ENCODE measurements at places on chromosomes 11 and 22.

- DNase-seq = no peak
These were observed 14.7 kb downstream of the MGAT3 start for GRCh38 chr22:39471381-39472141.

DNA sequence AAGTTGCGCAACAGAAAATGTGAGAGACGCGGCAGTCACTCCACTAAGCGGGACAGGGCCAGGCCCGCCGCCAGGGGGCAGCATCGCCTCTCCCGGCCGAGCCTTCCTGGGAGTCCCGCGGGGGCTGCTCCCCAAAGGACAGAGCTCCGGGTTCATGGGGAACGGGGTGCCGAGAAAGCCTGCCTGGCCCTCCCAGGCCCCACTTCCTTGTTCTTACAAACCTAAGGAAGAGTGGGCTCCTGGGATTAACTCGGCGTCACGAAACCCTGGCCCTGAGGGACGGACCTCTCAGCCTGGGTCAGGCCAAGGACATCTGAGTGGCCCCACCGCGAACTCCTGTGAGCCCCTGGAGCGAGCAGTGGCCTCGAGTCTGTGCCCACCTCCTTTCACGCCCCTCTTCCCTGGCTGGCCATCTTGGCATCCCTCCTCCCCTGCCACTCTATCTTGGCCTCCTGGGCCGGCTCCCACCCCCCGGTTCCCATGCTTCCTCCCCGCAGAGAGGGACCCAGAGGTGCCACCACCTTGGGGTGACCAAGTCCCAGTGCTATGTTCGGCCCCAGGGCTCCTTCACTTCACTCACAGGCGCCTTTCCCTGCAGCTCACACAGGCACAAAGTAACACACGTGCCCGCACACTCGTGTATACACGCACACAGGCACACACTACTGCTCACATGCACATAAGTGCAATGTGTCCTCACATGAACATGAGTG is 99.9 kb upstream of the FGF3 start:
- DNase-seq = peak; percentile 90

GRCh38 chr11:74493791-74494630 is 487 bp upstream of the LIPT2 start:
- no peak for DNase-seq

DNA sequence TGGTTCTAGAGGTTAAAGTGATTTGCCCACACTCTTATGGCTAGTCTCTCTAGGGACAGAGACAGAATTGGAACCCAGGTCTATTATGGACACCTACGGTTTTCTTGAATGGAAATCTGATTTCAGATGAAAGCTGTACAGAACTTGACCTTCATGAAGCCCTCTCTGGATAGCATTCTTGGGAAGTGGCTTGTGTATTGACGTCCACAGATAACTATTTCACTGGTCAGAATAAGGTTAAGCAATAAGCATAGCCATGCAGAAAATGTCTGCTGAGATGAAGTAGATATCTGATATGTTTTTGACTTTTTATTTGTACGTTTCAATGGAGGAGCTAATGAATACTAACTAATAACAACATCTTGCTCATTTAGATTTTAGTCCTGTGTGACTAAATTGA is 1.1 kb downstream of the TLCD5 start:
- DNase-seq = no peak

GRCh38 chr11:95232666-95233065 is 1.7 kb upstream of the SESN3 start:
- DNase-seq = no peak

DNA sequence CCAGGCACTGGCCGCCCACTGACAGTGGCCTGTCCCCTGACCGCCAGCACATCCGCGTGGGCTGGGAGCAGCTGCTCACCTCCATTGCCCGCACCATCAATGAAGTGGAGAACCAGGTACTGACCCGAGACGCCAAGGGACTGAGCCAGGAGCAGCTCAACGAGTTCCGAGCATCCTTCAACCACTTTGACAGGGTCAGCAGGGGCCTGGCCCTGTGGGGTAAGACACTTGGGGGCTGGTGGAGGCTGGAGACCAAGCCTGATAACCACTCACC is 6.5 kb downstream of the CTSF start:
- no peak for DNase-seq

GRCh38 chr11:117604336-117604995 is 192.6 kb downstream of the DSCAML1 start:
- no peak for DNase-seq

DNA sequence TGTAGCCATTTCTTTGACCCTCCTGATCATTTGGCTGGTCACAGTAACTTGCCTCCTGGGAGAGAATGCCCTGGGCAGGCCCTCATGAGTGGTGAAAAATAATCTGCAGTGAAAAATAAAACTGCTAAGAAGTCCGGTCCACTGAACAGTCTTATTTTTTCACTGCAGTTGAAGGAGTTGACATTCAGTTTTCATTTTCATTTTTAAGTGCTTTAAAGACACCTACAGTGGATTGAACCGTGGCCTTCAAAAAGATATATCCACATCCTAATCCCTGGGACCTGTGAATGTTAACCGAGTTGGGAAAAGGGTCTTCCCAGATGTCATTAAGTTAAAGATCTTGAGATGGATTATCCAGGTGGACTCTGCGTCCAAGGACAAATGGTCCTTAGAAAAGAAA is 153.6 kb upstream of the GRK3 start:
- no peak for DNase-seq

- no peak for DNase-seq
These were observed at the start of gene ASCL2 for GRCh38 chr11:2270322-2271076. Gene ASCL2 (minus strand): TSS chr11:2270588. CDS start chr11:2270332, 256 bp downstream.

DNA sequence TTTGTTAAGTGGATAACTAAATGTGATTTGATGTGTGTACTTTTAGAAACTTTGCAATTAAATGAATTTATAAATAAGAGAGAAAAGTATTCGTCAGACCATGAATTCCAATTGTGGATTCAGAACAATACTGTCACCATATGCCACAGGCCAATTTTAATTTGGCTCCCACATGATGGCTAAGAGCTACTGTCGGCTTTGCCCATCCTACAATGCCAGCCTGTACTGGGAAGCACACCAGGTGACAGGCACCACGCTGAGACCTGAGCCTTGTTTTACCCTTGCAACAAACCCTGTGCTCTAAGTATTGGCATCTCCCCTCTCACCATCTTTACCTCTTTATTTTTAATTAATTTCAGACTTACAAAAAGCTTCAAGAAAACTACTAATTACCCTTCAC is 14.0 kb downstream of the RAB30 start:
- no peak for DNase-seq

DNA sequence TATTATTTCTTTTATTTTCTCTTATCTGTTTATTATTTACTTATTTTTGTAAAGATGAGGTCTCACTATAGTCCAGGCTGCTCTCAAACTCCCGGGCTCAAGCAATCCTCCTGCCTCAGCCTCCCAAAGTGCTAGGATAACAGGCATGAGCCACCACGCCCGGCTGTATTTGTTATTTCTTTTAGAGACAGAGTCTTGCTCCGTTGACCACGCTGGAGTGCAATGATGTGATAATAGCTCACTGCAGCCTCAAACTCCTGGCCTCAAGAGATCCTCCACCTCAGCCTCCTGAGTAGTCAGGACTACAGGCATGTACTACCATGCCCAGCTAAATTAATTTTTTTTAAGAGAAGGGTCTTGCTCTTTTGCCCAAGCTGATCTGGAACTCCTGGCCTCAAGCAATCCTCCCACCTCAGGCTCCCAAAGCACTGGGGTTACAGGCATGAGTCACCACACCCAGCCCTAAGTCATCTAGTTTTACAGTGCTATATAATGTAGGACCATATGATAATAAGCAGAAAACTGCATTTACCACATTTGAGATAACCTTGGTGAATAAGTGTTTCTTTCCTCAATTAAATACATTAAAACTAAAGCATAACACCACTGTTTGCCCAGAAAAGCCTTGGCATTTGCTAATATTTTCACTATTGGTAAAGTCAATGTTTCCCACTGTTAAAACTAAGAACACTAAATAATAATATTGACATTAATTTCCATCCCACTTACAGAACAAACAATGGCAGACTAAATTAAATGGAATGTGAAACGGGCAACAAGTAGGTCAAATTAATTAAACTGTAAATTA is 127.5 kb downstream of the SIK3 start:
- DNase-seq = no peak

- no peak for DNase-seq
These were observed 1.8 kb downstream of the TLCD5 start for GRCh38 chr11:120326845-120327281.

- no peak for DNase-seq
These were observed 12.7 kb downstream of the SREBF2 start for GRCh38 chr22:41845380-41846267.

DNA sequence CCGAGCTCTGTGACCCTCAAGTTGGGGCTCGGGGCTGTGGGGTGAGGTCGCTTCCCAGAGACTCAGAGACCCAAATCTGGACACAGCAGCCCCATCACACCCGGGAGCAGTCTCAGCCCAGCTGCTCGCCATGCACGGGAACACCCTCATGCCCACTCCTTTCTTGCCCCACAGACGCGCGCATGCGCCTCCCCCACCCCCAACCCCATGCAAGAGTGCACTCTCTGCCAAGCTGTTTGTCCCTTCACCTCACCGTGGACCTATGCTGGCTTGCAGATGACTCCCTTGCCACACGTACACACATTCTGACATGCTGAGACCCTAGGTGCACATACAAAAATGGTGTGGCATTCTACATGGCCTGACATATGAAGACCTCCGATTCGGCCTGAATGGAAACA is 478 bp upstream of the CD248 start:
- peak; percentile 79 for DNase-seq

- DNase-seq = no peak
These were observed 28.3 kb upstream of the PARVB start for GRCh38 chr22:43995798-43996169.

GRCh38 chr11:126733685-126734084 is 266.9 kb downstream of the KIRREL3 start:
- DNase-seq = no peak

DNA sequence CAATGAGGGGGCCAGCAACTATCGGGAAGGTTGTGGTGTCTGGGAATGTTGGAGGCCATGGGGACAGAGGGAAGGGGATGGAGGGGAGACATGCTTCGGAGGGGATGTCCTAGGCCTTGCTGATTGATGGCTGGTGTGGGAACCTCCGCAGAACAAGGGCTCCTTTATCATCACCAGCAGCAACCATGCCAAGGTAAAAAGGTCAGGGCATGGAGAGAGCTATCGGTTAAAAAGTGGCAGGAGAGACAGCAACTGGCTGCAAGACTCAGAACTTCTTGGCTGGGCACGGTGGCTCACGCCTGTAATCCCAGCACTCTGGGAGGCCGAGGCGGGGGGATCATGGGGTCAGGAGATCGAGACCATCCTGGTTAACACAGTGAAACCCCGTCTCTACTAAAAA is 3.0 kb downstream of the GSTT4 start:
- no peak for DNase-seq

- DNase-seq = no peak
These were observed 817.0 kb downstream of the NTM start for GRCh38 chr11:132187386-132187785.

DNA sequence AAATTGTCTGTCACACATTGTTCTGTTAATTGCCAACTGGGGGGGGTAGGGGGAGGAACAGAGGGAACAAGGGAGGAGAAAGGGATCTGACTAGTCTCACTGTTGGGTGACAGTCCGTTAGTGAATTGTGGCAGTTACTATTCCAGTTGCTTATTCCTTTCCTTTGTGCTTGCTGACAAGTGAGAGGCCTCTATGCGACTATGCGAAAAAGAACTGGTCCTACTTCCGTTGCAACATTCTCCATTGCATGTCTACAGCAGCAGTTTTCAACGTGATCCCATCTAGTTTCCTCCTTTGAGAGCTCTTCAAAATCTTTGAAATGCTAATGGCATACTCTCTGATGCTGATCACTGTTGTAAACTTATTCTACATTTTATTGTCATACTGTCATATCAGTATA is 672.2 kb downstream of the LRRC4C start:
- no peak for DNase-seq

DNA sequence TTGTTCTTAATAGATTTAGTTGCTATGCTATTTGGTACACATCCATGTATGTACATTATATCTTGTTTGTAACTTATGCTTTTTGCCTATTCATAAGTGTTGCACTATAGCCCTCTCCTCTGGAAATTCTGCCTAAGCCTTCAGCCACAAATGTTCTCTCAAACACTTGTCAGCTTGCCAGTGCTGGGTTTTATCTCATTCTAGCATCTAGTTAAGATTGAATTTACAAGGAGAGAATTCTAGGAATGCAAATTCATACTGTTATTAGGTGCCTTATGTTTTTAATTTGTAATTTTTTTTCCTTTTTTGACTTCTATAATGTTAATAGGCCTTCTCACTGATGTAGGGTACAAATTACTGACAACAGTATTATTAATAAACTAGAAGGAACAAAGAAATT is 14.6 kb upstream of the CTSC start:
- no peak for DNase-seq

DNA sequence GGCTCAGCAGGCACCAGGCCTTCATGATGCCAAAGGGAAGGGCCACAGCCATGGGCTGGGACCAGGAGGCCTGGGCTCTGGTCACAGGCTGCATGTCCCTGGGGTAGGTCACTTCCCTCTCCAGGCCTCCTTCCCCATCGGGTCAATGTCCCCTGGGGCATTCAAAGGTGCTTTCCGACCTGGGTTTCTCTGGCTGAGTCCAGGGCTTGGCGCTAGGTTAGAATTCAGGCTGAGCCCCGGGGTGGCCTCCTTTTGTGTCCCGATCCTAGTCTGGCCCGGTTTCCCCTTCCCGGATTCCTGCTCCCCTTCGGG is 12.2 kb downstream of the MAFF start:
- DNase-seq = no peak

GRCh38 chr11:28110821-28111200 is 2.6 kb downstream of the METTL15 start:
- no peak for DNase-seq

DNA sequence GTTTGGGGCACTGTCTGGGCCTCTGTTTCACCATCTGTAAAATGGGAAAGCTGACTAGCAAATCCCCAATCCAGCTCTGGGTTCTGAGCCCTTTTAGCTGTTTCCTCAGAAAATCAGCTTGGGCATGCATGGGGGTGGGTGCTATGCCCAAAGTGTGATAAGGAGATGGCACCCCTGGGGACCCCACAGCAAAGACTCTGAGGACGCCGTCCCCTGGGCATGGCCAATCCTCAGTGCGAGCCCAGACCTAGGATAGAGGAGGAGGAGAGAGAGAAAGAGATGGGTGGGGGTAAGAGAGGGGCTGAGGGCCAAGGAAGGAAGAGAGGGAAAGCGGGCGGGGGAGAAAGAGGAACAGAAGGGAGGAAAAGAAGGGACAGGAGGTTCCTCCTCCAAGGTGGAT is 31.8 kb downstream of the TPBGL start:
- peak; percentile 11 for DNase-seq

DNA sequence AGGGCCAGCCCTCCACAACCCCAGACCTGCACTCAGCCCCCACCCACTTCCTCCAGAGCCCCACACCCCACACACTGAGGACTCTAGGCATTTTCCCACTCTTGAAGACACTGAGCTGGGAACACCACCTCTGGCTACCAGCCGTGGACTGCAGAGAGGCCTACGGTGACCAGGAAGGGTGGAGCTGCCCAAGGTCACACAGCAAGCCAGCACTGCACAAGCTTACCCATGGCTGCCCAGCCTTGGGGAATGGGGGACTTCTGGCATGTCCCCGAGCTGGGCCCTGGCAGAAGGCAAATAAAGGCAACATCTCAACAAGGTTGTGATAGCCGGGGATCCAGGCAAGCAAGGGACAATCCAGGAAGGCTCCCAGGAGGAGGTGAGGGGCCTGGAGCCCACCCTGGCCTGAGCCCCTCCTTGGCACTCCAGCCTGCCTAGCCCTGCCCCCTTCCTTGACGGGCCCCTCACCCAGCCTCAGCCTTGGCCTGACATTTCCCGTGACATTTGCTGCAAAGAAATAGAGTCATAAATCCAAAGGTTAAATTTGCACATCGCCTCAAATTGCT is 5.5 kb downstream of the RTN4R start:
- no peak for DNase-seq

- DNase-seq = no peak
These were observed 5.6 kb downstream of the PTDSS2 start for GRCh38 chr11:455566-456147.

Data from ovary (tissue), 10 donors.